ENCODE measurements at places on chromosomes 11 and 22. TPM values are rescaled to one million over a fixed set of nuclear protein-coding genes. Genes with fewer than 3 reads are reported as not detected.

DNA sequence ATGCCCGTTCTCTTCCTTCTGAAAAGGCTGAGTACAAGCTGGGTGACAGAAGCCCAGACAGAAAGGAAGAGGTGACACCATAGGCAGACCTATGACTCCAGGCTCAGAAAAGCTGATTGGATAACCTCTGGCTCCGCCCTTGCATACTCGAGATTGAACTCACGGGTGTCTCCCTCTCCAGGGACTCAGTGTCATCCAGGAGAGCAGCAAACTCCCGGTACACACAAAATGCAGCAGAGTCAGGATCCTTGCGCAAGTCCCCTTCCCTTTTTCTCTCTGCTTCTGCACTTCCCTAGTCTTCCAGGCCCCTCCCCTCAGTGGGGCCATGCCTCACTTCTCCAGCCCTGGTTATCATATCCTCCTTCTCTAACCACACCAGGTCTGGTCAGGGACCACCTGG is 9.8 kb downstream of the SCN4B start:
- no peak for DNase-seq

GRCh38 chr11:84685149-84685548 is 942.0 kb downstream of the DLG2 start:
- DNase-seq = no peak

GRCh38 chr22:31206896-31207687 is 5.0 kb upstream of the LIMK2 start:
- DNase-seq = no peak

DNA sequence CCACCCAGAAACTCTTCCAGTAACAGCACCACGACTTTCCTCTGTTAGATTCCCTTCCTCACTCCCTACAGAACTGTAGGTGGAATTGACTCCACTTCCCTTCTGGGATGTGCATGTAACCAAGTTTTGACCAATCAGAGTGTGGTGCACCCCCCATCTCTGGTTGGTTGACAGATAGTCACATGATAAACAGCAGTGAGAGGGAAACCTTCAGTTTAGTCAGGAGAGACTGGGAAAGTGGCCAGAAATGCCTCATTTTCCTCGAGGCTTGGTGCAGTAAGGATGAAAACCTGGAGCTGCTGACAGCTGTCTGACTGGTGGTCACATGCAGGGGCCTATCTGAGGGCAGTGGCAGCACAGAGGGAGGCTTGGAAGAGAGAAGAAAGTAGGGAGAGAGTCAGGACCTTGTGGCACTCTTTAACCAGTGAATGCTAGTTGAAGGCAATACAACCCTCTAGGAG is 67.3 kb upstream of the GRK3 start:
- no peak for DNase-seq

GRCh38 chr11:100990931-100991330 is 138.7 kb downstream of the PGR start:
- DNase-seq = no peak

DNA sequence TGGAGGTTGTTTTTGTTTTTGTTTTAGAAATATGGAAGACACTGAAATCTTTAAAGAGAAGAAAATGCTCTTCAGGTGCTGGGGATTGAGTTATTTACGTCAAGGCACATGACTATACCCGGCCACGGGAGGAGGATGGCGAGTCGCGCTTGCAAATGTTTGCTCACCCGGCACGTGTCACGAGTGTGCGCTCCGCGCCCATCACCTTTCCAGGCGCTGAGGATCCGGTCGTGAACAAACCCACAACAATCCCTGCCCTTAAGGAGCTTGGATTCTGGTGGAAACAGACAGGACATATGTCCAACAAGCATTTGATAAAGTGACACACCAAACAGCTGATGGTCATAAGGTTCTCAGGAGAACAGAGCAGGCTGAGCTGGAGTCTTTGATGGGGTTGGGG is 715.5 kb downstream of the BRD1 start:
- DNase-seq = no peak

DNA sequence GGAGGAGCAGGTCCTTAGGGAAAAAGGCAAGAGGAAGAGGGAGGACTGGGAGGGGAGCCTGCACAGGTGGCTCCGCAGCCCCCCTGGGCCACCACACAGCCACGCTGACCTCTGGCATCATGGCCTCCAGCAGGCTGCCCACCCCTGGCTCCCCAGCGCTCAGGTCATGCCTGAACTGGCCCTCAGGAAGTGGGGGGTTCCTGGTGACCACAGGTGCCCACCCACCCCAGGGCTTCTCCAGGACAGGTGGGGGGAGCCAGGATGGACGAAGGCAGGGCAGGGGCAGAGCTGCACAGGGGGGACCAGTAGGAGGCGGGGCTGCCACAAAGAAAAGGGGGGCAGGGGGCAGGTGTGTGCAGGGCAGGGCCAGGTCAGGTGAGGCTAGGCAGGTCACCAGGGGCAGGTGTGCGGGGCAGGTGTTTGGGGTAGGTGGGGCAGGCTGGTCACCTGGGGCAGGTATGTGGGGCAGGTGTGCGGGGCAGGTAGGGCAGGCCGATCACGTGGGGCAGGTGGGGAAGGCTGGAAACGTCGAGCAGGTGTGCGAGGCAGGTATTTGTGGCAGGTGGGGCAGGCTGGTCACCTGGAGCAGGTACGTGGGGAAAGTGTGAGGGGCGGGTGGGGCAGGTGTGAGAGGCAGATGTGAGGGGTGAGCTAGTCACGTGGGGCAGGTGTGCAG is 997 bp downstream of the DEAF1 start:
- DNase-seq = no peak

DNA sequence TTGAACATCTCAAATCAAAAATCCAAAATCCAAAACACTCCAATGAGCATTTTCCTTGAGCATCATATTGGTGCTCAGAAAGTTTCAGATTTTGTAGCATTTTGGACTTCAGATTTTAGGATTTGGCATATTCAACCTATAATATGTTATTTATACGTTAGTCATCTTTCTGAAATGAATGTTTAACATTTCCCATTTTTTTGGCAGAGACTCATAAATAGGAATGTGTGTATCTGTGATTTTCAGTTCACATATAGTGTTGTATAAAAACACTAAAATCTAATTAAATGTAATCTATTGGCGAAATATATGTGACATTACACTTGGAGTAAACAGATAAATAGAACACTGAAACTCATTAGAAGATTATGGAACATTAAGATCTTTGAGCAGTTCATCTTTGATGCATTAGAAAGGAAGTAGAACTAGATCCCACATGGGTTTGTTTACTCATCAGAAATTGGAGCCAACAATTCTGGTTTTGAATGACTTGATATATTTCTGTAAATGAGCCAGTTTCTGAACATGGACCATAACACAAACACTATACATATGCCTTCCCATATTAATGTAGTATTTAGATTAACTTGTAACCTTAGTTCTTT is 153.1 kb downstream of the UVRAG start:
- no peak for DNase-seq

GRCh38 chr11:13216019-13216710 is 61.4 kb upstream of the BMAL1 start:
- DNase-seq = no peak

- DNase-seq = no peak
These were observed 4.1 kb downstream of the TRABD start for GRCh38 chr22:50189849-50190181.

DNA sequence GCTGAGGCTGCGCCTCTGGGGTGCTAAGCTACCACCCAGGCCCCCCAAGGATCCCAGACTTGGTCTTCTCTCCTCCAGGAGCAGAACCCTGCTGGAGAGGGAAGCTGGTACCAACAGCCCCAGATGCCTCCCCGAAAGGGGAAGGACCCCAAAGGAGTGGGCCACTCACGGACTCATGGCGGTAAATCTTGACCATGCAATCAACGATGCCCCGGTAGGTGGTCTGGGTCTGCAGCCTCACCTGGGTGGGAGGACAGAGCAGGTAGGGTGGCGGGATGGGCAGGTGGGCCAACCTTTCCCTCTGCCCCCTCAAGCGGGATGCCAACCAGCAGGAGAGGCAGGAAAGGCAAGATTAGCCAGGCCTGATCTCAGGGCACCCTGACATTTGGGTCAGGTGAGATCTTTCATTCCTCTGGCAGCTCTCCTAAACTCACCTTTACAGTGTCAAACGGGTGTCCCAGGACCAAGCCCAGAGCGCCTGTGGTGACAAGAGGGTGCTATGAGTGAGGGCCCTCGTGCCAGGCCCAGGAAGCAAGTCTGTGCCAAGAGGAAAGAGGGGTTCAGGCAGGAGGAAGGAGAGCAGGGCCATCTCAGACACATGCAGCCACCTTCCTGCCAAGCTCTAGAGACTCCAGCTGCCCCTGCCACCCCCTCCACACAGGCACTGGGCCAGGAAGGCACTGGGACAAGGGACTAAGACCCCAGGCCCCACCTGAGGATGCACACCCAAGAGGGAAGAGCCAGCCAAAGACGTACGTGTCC is 2.6 kb downstream of the SLC25A45 start:
- DNase-seq = no peak

DNA sequence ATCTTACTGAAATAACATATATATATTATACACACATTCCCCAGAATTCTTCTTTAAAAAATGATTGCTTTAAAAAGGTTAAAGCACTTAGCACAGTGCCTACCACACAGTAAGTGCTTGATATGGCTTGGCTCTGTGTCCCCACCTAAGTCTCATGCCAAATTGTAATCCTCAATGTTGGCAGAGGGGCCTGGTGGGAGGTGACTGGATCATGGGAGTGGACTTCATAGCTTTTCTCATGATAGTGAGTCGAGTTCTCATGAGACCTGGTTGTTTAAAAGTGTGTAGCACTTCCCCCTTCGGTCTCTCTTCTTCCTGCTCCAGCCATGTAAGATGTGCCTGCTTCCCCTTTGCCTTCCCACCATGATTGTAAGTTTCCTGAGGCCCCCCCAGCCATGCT is 6.2 kb downstream of the CRYAB start:
- no peak for DNase-seq

- DNase-seq = no peak
These were observed 64.4 kb upstream of the HORMAD2 start for GRCh38 chr22:30015846-30016245.

TOP3B gene
- total RNA-seq = 55.6 TPM

OTOG gene
- total RNA-seq = 0.13 TPM

DEFB131B gene
- not detected for total RNA-seq

MIOX gene
- total RNA-seq = not detected

A4GALT gene
- total RNA-seq = 5.3 TPM

CRACR2B gene
- 28.8 TPM for total RNA-seq

HTATIP2 gene
- total RNA-seq = 18.1 TPM

HARBI1 gene
- total RNA-seq = 6.1 TPM

SOX10 gene
- total RNA-seq = 0.08 TPM

TRAPPC4 gene
- total RNA-seq = 60.4 TPM
